ENCODE measurements at places on chromosomes 1 and 21. TPM values are rescaled to one million over a fixed set of nuclear protein-coding genes. Genes with fewer than 3 reads are reported as not detected.

The IRF6 gene
- total RNA-seq: 44.1 TPM

The MAN1A2 gene
- total RNA-seq: 26.6 TPM

The CRYBG2 gene
- 17.6 TPM for total RNA-seq

The DTL gene
- total RNA-seq: 37.7 TPM

The CLCN6 gene
- 17.4 TPM for total RNA-seq
